ENCODE measurements at places on chromosomes 6 and 20. TPM values are rescaled to one million over a fixed set of nuclear protein-coding genes. Genes with fewer than 3 reads are reported as not detected.

The DNMT3B gene
- 0.39 TPM for polyA plus RNA-seq

The PDE7B gene
- polyA plus RNA-seq: 0.34 TPM

- no peaks in the 10 kb centered on the region for H3K27me3 ChIP-seq
- no peaks in the 10 kb centered on the region for H3K36me3 ChIP-seq
- H3K4me3 ChIP-seq: no peak overlapping the region
- no peak overlapping the region for H3K27ac ChIP-seq
Observed at GRCh38 chr20:11912013-11912658, 5.6 kb upstream of the BTBD3 start.

The SERPINB6 gene
- 208 TPM for polyA plus RNA-seq

- H3K4me1 ChIP-seq: no peaks in the 10 kb centered on the region
- H3K36me3 ChIP-seq: no peaks in the 10 kb centered on the region
- no peaks in the 10 kb centered on the region for H3K27me3 ChIP-seq
- H3K4me3 ChIP-seq: no peak overlapping the region
- no peak for DNase-seq
- no peak overlapping the region for H3K27ac ChIP-seq
Observed at GRCh38 chr6:20655317-20655716, 121.1 kb downstream of the CDKAL1 start.

GRCh38 chr6:27066381-27066780, 181.1 kb upstream of the PRSS16 start:
- H3K36me3 ChIP-seq: no peaks in the 10 kb centered on the region
- DNase-seq: no peak
- peaks cover 3% of the 10 kb centered on the region for H3K27me3 ChIP-seq
- H3K4me1 ChIP-seq: no peaks in the 10 kb centered on the region
- no peak overlapping the region for H3K4me3 ChIP-seq

DNA sequence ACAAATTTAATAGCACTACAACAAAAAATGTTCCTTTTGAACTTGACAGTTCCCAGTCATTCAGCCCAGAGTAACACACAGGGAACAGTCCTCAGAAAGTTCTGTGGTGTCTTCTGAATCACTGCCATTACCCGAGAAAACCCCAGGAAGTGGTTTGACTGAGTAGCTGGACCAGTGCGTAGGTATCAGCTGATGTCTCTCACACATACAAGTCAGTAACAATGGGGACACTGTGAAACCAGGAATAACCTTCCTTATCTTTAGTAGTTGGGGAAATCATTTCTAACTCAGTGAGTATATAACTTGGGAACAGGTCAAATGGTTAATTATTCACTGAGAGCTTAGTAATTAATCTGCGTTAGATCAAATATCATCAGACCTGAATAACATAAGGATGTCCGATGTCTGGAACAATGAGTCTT, 73.1 kb downstream of the HIVEP2 start:
- peak; percentile 16 for DNase-seq
- H3K4me1 ChIP-seq: peaks cover 32% of the 10 kb centered on the region

The MYL9 gene
- 0.08 TPM for polyA plus RNA-seq

DNA sequence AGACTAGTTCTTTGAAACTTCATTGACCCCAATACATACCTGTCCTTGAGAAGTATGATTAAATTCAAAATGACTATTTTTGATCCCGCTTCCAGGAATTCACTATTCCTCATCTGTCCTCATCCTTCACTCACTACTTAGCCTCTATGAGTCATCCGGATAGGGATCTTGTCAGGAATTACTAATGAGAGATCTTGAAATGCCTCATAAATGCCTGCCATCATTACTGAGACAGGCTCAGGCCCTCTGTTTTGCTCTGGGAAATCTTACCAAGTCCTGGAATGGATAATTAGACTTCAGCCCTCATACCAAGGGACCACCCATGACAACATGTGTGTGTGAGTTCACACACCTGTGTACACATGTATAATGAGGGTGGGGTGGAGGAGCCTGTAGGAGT, 2.8 kb upstream of the CYP24A1 start:
- DNase-seq: no peak
- H3K4me1 ChIP-seq: peaks cover 29% of the 10 kb centered on the region
- no peak overlapping the region for H3K27ac ChIP-seq
- no peak overlapping the region for H3K4me3 ChIP-seq

- no peaks in the 10 kb centered on the region for H3K27me3 ChIP-seq
- no peak for DNase-seq
- H3K27ac ChIP-seq: peak overlapping the region; percentile 81
- peaks cover 69% of the 10 kb centered on the region for H3K4me1 ChIP-seq
- H3K4me3 ChIP-seq: no peak overlapping the region
Observed at GRCh38 chr20:56418385-56418861, 6.4 kb downstream of the CASS4 start.

The SOX18 gene
- polyA plus RNA-seq: not detected

The DEFB124 gene
- polyA plus RNA-seq: not detected

DNA sequence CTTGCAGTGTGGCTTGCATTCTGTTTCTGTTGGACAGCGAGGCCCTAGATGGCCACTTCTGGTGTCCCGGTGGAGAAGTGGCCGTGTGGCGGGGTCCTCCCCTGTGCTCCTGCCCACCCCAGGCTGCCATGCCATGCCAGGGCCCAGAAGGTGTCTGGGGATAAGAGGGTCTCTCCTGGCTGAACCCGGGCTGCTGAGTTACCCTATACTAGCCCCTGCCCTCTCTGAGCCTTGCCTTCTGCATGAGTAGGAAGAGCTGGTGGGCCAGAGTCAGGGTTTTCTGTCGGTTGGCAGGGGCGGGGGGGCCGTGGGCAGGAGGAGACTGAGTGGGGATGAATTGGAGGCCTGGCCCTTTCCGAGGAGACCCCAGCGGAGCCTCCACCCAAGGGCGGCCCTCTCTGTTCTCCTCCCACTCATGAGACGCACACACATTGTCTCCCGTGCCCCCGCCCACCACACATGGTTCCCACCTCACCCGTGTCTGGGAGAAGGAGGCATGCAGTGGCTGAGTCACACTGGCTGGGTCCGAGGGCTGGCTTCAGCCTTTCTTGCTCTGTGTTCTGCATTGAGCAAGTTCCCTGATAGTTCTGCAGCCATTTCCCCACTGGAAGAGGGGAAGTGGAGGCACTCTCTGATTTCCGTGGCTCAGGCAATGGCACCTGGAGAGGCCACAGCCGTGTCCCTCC, 24.6 kb downstream of the VSTM2L start:
- H3K4me1 ChIP-seq: no peaks in the 10 kb centered on the region
- DNase-seq: no peak
- no peaks in the 10 kb centered on the region for H3K36me3 ChIP-seq
- no peak overlapping the region for H3K4me3 ChIP-seq

- no peak overlapping the region for H3K27ac ChIP-seq
- H3K4me3 ChIP-seq: no peak overlapping the region
- no peaks in the 10 kb centered on the region for H3K27me3 ChIP-seq
- H3K36me3 ChIP-seq: peaks cover 19% of the 10 kb centered on the region
Observed at GRCh38 chr6:33768644-33769120, 20.2 kb downstream of the LEMD2 start.

The MYBL2 gene
- polyA plus RNA-seq: 0.10 TPM

The CNKSR3 gene
- not detected for polyA plus RNA-seq

- no peaks in the 10 kb centered on the region for H3K27me3 ChIP-seq
- no peak for DNase-seq
- no peak overlapping the region for H3K27ac ChIP-seq
- H3K4me3 ChIP-seq: no peak overlapping the region
Observed at GRCh38 chr20:62716198-62716940, 7.7 kb downstream of the NTSR1 start.

The PREX1 gene
- 27.5 TPM for polyA plus RNA-seq

GRCh38 chr20:56371977-56372376, 13.2 kb downstream of the FAM210B start:
- H3K27me3 ChIP-seq: no peaks in the 10 kb centered on the region
- H3K36me3 ChIP-seq: peaks cover 58% of the 10 kb centered on the region
- H3K4me3 ChIP-seq: no peak overlapping the region
- peaks cover 28% of the 10 kb centered on the region for H3K4me1 ChIP-seq
- no peak for DNase-seq
- H3K27ac ChIP-seq: no peak overlapping the region

DNA sequence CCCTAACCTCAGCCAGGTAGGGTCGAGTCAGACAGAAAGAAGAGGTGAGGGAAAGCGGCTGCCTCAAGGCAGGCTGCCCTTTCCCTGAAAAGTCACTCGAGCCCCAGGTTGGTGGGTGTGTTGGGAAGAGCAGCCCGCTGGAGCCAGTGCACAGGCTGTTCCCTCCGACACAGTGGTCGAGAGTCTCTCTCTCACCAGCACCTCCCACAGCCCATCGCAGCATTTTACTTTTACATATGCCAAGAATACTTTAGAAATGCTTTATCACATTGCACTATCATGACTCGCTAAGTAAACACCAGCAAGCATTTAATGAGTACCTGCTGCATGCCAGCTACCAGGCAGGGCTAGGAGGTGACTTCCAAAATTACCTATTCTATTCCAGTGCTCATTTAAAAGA, 1.7 kb downstream of the PRPH2 start:
- no peaks in the 10 kb centered on the region for H3K27me3 ChIP-seq
- no peaks in the 10 kb centered on the region for H3K36me3 ChIP-seq
- DNase-seq: no peak
- H3K27ac ChIP-seq: no peak overlapping the region
- H3K4me3 ChIP-seq: no peak overlapping the region

The RIPOR2 gene
- polyA plus RNA-seq: 181 TPM

GRCh38 chr6:16727996-16728395, 33.3 kb downstream of the ATXN1 start:
- no peaks in the 10 kb centered on the region for H3K27me3 ChIP-seq
- H3K4me3 ChIP-seq: peak overlapping the region; percentile 34
- H3K27ac ChIP-seq: peak overlapping the region; percentile 57

DNA sequence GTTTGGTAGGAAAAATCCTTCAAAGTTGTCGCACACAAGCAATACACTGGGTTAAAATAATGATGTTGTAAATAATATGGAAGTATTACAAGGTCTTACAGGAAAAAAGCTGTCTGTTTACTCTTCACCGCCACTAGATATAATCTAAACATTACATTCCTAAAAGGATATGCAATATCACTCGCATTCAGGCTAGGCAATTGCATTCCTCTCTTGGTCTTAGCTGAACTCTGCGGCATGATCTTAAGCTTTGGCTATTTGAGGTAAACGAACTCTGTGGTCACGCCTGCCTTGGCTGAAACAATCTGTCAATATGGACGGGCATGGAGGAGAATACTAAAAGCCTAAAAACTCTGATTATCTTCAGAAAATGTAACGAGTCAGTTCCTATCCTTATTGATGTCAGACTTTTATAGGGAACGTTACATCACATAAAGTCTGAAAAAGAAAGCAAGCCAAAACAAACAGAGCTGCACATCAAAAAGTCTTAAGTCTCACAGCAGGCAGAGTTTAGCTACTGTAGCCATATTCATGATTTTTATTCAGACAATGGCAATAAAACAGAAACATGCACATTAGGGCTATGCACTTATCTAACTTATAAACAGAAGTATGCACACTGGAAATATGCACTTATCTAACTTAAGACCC, 30.8 kb upstream of the FILIP1 start:
- H3K4me3 ChIP-seq: no peak overlapping the region
- H3K27ac ChIP-seq: no peak overlapping the region
- no peak for DNase-seq
- H3K4me1 ChIP-seq: no peaks in the 10 kb centered on the region
- H3K36me3 ChIP-seq: no peaks in the 10 kb centered on the region

DNA sequence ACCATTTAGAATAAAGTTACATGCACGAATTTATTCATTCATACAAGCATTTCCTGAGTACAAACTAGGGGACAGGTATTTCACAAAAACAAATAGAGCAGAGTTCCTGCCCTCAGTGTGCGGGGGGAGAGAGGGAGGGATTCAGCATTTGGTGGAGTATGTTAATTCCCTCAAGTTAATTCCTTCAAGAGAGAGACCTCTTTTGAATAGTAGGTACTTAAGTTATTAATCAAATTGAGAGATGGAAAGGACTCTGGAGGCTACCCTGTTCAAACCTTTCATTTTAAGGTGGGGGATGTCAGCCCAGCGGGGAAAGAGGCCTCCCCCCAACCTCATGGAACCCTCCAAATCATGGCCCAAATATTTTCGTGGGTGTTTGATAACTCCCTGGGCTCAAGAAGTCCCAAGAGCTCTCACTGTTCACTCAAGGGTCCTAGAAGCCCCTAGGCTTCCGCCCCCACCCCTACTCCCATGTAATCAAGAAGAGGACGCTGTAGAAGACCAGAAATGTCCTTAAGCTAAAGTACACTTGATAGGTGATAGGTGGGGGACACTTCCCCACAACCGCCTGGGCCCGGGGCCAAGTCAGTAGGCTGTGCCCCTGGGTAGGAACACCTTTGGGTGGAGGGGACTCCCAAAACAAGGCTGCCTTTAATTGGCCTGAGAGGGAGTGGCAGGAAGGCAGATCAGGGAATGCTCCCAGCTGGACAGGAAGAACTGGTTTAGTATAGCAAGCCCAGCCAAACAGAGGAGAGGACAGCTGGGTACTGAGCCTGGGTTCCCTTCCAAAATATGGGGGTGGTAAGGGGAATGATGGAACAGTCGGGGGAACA, 2.9 kb downstream of the SDC4 start:
- H3K4me1 ChIP-seq: peaks cover 51% of the 10 kb centered on the region
- no peak overlapping the region for H3K27ac ChIP-seq
- H3K27me3 ChIP-seq: peaks cover 9% of the 10 kb centered on the region
- no peak overlapping the region for H3K4me3 ChIP-seq
- no peaks in the 10 kb centered on the region for H3K36me3 ChIP-seq
- DNase-seq: no peak

DNA sequence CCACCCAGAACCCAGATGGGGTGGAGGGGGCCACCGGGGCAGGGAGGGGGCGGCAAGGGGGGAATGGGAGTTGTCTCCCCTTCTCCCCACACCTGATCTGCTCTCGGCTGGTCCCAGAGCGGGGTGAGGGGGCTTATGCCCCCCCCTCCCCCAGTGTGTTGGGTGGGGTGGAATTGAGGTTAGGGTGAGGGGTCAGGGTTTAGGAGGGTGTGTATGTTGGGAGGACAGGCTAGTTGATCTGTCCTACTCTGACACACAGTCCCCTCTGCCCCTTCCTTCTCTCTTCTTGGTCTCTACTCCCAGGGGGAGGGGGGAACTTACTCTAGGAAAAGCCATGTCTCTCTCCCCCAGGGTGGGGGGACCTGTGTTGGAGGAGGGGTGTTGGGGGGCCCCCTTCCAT, 1.9 kb upstream of the ZBTB9 start:
- H3K27me3 ChIP-seq: no peaks in the 10 kb centered on the region
- no peak for DNase-seq
- H3K36me3 ChIP-seq: no peaks in the 10 kb centered on the region
- H3K4me3 ChIP-seq: no peak overlapping the region
- peaks cover 74% of the 10 kb centered on the region for H3K4me1 ChIP-seq

All from CD14-positive monocyte (primary cell).